ENCODE measurements at places on chromosomes 3 and 15. TPM values are rescaled to one million over a fixed set of nuclear protein-coding genes. Genes with fewer than 3 reads are reported as not detected.

Gene SAXO2
- total RNA-seq, result 0.40 TPM

Gene TMEM207
- not detected for total RNA-seq

Gene SLC22A14
- 0.13 TPM for total RNA-seq

Gene WNT7A
- not detected for total RNA-seq

Gene TLR9
- under 0.01 TPM for total RNA-seq

Gene CCR8
- total RNA-seq, result not detected

Gene EXD1
- not detected for total RNA-seq

Gene ATP13A3
- 302 TPM for total RNA-seq

Gene ATP13A5
- total RNA-seq, result not detected

Gene ZNF385D
- total RNA-seq, result 0.14 TPM

Gene TP53BP1
- total RNA-seq, result 60.9 TPM

Gene RCN2
- 91.0 TPM for total RNA-seq

Gene ARGFX
- not detected for total RNA-seq

Gene FANCD2OS
- total RNA-seq, result not detected

Gene GALNT15
- total RNA-seq, result 5.7 TPM

Gene GOLGA6B
- not detected for total RNA-seq

Gene NUP210
- total RNA-seq, result 0.53 TPM

Gene EPB42
- not detected for total RNA-seq

Gene GABRG3
- not detected for total RNA-seq

Gene BSN
- total RNA-seq, result 0.13 TPM

Gene SMCO1
- total RNA-seq, result not detected

Gene MYO5C
- total RNA-seq, result 11.7 TPM

Gene BUB1B
- total RNA-seq, result 78.3 TPM

Gene ZNF502
- 4.8 TPM for total RNA-seq

Gene SLC22A13
- total RNA-seq, result 0.22 TPM

Gene ACTC1
- total RNA-seq, result not detected

Gene GP9
- total RNA-seq, result not detected

Gene ANKRD63
- 0.22 TPM for total RNA-seq
